Activated CD4-positive, alpha-beta T cell treated with anti-CD3 and anti-CD28 coated beads, Interleukin-2, Interleukin-6, amounts not matched to agents 100 ng/mL and 50 ng/mL, durations not matched to agents 16 hours and 8 hours (primary cell): ENCODE measurements at places on chromosomes 12 and 14.

DNA sequence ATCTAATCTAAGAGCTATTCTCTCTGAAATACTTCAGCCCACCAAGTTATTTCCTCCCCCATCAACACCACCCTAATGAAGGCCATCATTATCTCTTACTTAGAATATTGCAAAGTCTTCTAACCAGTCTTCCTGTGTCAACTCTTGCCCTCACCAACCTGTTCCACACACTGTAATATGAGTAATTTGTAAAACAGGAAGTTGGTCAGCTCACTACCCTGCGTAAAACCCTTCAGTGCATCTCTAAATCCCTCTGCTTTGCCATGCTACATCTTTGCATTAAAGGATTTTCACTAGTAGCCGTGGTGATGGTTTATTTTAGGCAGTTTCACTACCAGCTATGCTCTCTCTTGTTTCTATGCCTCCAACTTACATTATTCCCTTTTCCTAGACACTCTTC lies 70.0 kb downstream of the KIF21A start:
- DNase-seq: peak; percentile 64

DNA sequence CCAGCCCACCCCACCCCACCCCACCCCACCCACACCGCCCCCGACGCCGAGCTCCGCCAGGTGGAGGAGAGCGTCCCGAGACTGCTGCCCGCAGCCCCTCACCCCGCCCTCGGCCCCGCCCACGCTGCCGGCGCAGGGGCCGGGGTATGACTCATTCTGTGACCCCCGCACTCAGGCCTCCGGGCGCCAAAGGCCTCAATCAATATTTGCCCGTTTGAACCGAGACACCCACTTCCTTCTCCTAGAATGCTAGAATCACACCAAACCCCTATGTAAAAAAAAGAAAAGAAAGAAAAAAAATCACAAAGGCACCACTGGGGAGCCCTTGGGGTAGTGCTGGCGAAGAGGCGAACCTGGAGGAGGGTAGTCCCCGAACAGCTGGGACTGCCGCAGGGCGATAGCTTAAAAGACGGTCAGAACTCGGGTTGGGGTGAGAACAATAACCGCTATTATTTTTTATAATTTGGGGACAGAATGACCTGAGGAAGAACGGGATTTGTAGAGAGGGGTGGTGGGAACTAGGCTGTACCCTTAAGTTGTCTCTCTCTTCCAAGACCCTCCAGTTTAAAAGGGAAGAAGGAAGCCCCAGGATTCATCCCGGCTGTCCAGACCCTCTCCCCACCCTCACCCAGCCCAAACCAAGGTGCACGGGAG lies 894 bp downstream of the KRT8 start:
- DNase-seq: peak; percentile 56

DNA sequence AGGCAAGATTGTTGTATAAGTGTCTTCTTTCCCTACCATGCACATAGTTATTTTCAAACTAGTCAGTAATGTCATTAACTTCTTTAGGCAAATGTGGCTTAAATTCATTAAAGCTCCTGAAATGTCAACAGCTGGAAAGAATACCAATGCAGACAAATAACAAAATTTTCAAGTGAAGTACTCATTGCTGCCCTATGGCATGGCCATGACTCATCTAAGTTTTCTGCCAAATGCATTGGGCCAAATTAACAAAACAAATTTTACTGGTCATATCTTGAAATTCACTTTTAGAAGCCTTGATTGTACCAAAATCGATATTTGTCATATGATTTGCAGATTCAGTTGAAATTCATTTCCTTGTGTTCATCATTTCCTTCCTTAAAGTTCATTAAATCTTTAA lies 915.9 kb downstream of the SLC6A15 start:
- no peak for DNase-seq

GRCh38 chr14:87866116-87866515 lies 126.9 kb downstream of the GALC start:
- DNase-seq: no peak

GRCh38 chr14:22314183-22314820 lies 274.7 kb downstream of the DAD1 start:
- no peak for DNase-seq

DNA sequence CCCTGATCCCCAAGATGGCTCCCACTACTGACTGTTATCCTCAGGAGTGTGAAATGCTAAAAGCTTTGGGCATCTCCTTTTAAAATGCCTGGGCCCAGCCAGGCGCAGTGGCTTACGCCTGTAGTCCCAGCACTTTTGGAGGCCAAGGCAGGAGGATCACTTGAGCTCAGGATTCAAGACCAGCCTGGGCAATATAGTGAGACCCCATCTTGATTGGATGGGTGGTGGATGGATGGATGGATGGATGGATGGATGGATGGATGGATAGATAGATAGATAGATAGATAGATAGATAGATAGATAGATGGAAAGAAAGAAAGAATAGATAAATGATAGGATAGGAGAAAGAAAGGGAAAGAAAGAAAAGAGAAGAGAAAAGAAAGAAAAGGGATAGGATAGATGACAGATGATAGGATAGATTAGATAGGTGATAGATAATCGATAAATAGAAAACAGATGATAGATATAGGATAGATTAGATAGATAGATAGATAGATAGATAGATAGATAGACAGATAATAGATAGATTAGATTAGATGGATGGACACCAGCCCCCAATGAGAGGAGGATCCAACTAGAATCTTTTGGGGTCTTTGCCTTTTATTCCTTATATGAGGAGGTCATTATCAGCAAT lies 9.5 kb downstream of the P2RX4 start:
- no peak for DNase-seq

DNA sequence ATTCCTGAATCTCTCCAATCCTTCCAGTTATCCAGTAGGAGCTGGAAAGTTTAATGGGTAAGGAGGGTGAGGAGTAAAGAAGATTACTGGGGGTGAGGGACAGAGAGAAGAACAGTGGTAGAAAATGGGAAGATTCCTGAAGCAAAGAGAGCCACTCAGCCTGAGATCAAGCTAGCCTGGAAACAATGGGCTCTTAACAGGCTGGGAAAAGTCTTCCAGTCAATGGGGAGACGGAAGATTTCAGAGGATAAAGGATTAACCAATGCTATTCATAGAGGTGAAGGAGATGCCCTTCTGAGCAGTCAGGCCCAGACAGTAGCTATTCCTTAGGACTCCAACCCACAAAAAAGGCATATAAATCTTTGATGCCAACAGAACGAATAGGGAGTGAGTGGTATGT lies 14.8 kb downstream of the GDF11 start:
- DNase-seq: no peak

GRCh38 chr12:94244165-94245133 lies 96.1 kb downstream of the PLXNC1 start:
- DNase-seq: peak; percentile 70
